Brain (organoid and tissue), 16 donors: ENCODE measurements at places on chromosomes 3 and 15. TPM values are rescaled to one million over a fixed set of nuclear protein-coding genes. Genes with fewer than 3 reads are reported as not detected.

DNA sequence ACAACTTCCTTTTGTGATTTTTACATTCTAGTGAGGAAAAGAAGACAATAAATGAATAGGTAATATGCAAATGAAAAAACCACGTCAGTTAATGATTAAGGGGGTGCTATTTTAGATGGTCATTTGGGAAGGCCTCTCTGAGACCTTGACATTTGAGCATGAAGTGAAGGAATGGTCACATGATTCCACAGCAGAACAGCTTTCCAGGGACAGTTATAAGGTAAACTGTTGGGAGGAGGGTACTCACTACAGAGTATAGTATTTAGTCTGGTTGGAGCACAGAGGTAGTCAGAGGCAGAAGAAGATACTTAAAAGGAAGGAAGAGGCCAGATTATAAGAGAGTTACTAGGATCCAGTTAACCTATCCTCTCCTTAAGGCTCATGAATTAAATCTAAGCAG lies 246.5 kb downstream of the STAG1 start:
- DNase-seq = no peak

DNA sequence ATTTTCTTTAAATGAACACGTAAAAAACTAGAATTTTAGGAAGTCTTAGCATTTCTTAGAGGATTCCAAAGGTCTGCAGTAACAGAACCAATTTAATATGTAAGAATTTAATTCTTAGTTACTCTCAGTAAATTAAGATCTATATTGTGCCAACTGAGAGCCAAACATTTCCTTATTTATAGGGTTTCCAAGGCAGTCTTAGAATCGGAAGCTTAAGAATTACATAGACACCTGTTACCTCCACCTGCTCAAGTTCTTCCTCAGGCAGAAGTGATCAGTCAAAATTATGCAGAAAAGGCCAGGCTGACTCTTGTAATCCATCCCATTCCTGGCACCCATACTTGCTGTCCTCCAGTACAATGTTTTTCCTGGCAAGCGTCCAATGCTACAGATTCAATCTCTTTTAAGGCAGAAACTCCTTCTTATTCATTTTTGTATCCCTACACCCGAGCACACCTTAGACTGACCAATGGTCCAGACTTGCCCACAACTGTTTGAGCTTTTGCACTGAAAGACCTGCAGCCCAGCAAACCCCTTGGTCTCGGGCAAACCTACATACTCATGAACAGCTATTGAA lies 64.3 kb downstream of the NCEH1 start:
- peak; percentile 15 for DNase-seq

DNA sequence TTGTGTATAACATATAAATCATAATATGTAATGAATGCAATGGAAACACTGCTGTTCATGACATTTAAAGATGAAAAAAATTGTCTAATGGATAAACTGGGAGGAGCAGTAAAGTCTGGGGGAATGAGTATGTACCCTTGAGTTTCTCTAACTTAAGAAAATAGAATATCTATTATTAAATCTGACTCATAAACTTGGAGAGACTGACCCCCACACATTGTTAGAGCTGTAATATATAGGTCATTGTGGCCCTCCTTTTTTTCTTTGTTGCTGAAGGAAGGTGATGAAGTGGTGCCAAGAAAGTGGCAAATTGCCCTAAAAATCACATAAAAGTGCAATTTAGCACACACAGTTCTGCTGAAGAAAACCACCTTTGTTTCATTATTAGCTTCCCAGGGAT lies 389.8 kb upstream of the RARB start:
- DNase-seq = no peak

- DNase-seq = no peak
Measured at GRCh38 chr3:124492824-124493223, 237.4 kb upstream of the UMPS start.

DNA sequence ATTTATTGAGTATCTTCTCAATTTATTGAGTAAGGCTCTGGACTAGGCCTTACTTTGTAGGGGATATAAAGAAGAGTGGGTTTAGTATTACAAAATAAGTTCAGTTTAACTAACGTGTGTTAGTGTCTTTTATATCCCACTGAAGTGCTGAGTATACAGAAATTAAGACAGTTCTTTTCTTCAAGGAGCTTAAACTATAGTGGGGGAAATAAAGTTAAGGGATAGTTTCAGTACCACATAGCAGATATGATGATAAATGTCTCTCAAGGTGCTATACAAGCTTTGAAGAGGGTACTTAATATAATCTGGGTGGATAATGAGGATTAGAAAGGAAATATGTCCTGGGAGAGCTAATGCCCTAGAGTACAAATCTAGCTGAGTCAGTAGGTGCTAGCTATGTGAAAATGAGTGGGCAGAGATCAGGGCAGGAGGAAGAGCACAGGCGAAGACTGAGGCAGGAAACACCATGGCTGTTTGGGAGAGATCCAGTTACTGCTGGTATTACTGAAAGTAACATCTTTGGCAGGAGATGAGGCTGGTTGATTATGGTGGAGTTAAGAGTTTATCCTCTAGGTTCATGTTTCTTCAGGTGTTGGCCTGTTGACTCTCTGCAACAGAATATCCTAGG lies 46.0 kb downstream of the TEX9 start:
- no peak for DNase-seq

GRCh38 chr3:11539677-11540076 lies 104.0 kb downstream of the VGLL4 start:
- no peak for DNase-seq

DNA sequence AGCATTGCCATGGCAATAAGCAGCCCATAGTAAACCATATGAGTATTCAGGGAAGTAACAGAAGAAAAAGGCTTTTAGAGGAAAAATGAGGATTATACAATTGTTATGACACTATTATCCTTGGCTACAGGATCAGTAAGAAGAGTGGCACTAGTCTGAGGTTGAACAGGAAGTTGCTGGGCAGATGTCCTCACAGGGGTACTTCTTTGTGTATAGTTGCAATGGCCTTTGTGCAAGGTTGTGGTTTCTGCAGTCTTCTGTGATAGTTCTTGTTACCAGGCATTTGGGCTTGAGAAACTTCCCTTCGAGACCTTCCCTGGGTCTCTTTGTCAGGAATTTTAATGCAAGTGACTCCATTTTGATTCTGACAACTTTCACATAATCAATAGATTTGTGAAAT lies 100.6 kb upstream of the ATP11B start:
- DNase-seq = no peak

GRCh38 chr3:53776494-53777101 lies 69.6 kb downstream of the CHDH start:
- no peak for DNase-seq

- DNase-seq = no peak
Measured at GRCh38 chr3:37291275-37291700, 116.9 kb upstream of the LRRFIP2 start.

GRCh38 chr3:15631426-15632211 lies 30.1 kb downstream of the BTD start:
- DNase-seq = no peak

GRCh38 chr3:12933901-12934300 lies 92.5 kb upstream of the RPL32 start:
- no peak for DNase-seq

GRCh38 chr3:146382386-146382785 lies 87.0 kb downstream of the PLSCR2 start:
- DNase-seq = no peak

- no peak for DNase-seq
Measured at GRCh38 chr15:34794590-34795206, 651 bp downstream of the ACTC1 start.

DNA sequence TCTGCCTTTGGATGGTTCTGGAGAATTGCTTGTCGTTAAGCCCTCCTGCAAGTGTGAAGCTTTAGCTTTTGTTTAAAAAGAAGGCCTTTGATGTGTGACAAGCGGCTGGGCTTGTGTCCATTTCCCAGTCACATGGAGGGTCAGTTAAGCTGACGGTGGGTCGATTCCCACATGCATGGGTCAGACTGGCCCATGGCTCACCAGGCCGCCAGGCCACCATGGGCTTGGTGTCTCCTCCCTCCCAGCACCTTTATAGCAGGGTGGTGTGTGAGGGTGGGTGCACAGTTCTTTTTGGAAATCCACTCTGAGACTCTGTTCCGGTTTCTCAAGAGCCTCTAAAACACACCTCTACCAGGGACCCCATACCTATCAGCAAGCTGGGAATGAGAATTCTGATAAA lies 67.2 kb downstream of the SCN5A start:
- DNase-seq = no peak

DNA sequence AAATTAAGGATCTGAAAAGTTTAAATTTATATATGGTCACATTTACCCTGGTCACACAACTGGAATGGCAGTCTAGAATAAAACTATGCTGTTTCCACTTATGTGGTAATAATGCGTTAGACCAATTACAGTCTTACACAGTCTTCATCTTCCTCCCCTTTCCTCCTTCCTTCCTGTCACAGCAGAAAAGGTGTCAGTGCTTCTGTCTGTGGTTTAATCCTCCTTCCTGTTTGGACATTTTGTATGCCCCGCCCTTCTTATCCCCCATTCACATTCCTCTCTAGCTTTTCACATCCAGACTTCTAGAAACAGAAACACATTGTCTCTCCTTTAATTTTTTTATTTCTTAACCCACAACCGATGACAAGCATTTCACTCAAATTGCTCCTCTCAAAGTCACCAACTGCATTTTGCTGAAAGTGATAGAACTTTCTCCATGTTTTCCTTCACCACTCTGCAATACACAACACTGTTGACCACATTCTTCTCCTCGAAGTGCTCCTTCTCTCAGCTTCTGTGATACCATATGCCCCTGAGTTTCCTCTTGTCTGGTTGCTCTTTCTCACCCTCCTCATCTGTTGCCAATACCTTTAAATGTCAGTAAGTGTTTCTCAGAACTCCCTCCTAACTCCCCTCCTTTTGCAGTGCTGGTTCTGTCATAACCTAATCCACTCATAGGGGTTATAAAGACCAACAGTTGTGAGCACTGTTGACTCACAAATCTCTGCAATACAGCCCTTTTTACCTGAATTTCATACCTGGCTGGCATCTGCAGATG lies 271.6 kb downstream of the UBE2E2 start:
- DNase-seq = no peak

P3H2 gene
- 1.0 TPM for polyA plus RNA-seq

TRPM1 gene
- not detected for polyA plus RNA-seq

MGA gene
- 5.0 TPM for polyA plus RNA-seq

GABRB3 gene
- polyA plus RNA-seq = 61.1 TPM

ABI3BP gene
- polyA plus RNA-seq = 4.3 TPM

KLF15 gene
- 11.0 TPM for polyA plus RNA-seq

CAMKV gene
- 28.5 TPM for polyA plus RNA-seq
